ENCODE measurements at places on chromosomes 3 and 15. TPM values are rescaled to one million over a fixed set of nuclear protein-coding genes. Genes with fewer than 3 reads are reported as not detected.

Gene CIB2
- total RNA-seq: 1.2 TPM

Gene TRH
- total RNA-seq: not detected

Gene SERPINI2
- total RNA-seq: not detected

Gene OCA2
- 14.8 TPM for total RNA-seq

Gene AP3B2
- total RNA-seq: 0.92 TPM

GRCh38 chr3:126136428-126137220, 43.8 kb downstream of the ALDH1L1 start:
- no peak for DNase-seq

DNA sequence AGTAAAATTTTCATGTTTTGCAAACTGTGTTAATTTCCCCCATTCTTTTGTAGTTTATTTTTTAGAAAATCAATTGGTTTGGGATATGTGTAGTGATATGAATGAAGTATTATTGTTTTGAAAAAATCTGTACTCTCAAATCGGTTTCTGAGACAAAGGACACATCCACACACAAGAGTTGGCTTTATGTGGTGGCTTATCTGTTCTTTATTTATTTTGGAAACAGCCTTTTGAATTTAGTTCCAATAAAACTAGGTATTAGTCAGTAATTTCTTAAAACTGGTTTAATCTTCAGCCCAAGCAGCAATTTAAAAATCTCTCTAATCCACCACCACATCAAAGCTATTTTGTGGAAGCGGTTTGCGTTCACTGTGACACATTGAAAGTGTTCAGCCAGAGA, 741.5 kb upstream of the GRM7 start:
- no peak for DNase-seq

- DNase-seq: no peak
Observed at GRCh38 chr3:194277786-194278130, 73.4 kb downstream of the CPN2 start.

DNA sequence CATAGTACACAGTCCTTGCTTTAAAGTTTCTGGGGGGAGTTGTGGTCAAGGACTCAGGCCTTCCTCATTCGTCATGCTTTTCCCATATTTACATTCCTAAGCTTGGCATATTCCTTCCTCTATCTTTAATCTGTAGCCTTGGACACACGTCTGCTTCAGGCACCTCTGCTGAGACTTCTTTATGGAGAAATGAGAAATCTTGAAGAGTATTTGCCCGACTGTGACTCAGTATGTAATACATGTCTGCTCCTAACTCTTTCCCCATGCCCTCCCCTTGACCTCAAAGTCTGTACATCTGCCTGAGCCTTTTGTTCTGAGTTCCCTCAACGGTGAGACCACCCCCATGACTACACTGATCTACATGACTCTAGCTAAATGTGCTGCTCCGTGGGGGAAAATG, 246.1 kb downstream of the SI start:
- no peak for DNase-seq

GRCh38 chr3:60307562-60308199, 943.6 kb downstream of the FHIT start:
- no peak for DNase-seq

GRCh38 chr3:181770296-181770695, 58.6 kb downstream of the SOX2 start:
- DNase-seq: no peak

DNA sequence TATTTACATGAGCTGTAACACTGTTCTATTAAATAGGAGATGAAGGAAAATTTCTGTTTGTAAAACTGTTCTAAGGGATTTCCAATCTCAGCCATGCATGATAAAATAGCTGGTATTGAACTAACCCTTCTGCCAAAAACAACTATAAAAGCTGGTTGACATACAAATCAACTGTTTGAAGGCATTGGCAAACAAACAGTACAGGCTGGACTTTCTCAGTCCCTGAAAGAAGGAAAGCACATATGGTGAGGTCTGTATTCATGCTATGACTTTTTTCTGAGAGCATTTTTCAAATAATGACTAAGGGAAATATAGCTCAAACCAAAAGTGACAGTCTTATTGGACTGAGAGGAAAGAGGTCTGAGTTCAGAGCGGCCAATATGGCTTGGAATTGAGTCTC, 117.0 kb upstream of the CCDC54 start:
- no peak for DNase-seq

- DNase-seq: no peak
Observed at GRCh38 chr3:121969631-121970030, 52.4 kb downstream of the ILDR1 start.

DNA sequence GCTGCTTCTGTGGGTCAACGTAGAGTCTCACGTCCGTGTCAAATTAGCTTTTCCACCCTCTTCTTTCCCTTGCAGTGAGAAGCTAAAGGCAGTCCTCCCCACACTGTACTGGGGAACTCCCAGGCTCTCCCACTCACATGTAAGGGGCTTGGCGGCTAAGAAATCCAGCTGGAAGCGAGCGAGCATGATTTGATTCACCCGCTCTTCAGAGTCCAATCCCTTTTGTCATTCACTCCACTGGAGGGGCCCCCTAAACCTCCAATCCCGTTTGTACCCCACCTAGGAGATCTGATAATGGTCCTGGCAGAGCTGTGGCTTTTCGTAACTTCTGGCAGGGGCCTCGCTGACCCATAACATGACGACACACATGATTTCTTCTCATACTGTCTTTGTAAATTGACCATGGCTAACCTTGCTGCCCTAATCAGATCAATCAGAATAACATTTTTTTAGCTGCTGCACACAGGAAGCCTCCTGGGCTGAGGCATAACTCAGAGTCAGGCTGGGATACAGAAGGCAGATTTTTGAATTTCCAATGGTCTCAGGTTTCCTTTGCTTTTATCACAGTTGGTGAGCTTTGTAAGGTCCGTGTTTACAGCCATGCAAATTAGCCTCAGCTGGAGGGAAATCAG, 235.2 kb downstream of the GREM1 start:
- DNase-seq: no peak

DNA sequence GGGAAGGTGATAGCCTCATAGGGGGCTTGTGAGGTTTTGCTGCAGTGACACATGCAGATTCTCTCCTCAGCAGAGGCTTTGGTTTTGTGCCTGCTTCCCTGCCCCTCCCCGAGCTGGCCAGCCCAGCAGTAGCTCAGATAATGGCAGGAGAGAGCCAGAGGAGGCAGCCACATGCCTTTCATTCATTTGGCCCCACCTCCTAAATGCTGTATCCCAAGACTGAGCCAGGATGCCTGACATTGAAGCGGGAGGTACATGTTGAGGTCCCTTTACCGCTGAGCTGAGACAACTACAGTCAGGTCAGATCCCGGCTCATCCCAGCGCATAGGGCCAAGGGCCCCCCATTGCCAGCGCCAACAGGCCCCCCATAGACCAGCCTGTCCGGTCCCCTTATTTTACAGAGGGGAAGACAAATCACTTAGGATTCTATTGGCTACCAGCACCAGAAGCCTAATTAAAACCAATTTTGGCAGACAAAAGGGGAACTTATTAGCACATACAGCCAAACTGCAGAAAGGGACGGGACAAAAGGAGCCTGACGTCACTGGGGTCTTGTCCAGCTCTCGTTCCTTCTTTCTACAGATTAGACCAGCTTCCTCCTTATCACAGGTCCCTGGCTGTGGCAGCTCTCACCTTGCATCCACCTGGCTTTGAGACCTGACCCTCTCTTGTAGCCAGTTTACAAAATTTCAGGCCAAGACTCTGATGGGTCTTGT, 12.1 kb upstream of the POLG start:
- DNase-seq: no peak

- DNase-seq: no peak
Observed at GRCh38 chr3:177894081-177894728, 642.0 kb upstream of the KCNMB2 start.

DNA sequence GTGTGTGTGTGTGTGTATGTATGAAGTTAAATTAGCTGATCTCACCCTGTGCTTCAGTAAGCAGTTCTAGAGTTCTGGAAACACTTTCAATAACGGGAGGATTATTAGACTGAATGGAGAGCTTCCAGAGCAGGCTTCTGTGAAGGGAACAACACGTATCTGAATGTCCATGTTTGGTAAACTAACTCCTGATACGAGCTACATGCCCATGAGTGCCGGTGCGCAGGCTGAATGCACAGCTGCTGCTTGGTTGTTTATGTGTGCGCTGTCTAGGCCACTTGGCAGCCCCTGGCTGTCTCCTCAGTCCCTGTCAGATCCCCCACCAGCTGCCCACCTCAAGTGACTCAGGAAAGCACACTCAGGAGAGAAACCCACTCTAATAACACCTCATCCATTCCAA, 137.0 kb downstream of the EPHB1 start:
- DNase-seq: no peak

- DNase-seq: no peak
Observed at GRCh38 chr15:97867870-97868269, 92.6 kb upstream of the ARRDC4 start.

GRCh38 chr3:56025326-56025725, 442.9 kb downstream of the ERC2 start:
- no peak for DNase-seq

- DNase-seq: no peak
Observed at GRCh38 chr3:47006145-47006651, 26.7 kb downstream of the NBEAL2 start.

GRCh38 chr3:17204049-17204650, 319.4 kb downstream of the PLCL2 start:
- DNase-seq: no peak

DNA sequence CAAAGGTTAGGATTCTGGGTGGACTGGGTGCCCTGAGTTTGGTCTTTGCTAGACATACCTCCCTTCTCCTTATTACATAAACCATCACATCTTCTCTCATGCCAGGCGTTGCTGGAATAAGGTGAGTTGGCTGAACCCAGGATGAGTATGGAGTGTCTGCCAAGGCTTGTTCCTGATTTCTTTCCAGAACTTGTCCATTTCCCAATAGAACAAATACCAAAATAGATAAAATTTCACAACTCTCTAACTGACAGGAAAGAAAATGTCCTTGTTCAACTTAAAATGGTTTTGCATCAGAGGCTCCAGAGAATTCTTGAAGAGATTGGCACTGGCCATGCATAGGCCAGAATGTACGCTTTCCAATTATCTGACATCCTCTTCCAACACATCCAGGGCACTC, 291.9 kb downstream of the IGSF11 start:
- no peak for DNase-seq

DNA sequence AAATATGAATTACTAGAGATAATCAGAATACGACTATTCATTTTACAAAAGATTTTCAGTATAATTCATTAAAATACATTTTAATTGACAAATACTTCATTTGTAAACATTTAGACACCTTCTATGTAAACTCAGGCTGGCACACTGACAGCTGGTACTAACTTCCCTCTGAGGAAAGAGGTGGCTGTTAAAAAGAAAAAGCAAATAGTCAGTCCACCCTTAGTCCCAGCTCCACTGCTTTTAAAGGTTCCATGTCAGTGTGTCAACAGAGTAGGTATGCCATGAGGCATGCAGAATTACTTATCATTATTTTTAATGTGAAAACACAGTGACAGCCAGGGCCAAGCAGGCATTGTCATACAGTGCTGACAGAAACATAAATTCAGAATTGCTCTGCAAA, 16.1 kb downstream of the TM6SF1 start:
- DNase-seq: no peak

DNA sequence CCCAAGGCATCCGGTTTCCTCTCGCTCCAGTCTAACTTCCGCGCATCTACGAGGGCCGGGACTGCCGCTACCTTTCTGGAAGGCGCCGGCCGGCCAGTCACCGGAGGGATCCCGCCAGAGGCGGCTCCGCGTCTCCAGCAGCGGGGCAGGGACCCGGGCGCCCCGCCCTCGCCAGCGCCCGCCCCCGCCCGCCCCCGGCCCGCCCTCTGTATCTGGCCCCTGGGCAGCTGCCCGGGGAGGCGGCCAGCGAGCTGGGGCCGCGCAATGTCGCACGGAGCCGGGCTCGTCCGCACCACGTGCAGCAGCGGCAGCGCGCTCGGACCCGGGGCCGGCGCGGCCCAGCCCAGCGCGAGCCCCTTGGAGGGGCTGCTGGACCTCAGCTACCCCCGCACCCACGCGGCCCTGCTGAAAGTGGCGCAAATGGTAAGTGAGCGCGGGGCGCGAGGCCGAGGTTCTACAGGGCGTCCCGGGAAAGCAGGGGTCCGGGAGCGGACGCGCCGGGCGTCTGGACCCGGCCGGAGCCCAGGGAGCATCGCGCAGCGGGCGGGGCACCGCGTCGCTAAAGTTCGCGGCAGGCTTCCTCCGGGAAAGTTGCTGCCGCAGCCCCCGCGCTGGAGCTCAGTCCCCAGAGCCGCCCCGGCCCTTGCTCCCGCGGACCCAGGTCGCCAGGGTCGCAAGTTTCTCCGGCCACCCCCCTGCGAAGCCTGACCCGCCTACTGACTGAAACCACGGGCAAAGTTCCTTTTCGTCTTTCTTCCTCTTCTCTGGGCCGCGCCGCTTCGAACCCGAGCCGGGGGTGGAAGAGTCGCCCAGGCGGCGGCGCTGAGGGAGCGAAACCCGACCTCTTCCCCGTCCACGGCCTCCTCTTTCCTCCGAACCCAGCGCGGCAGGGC, at the start of gene CMTM7:
CMTM7 (plus strand) TSS at position 211 of the 893 bp plus-strand sequence; CDS start at position 265, 54 bp downstream.
- no peak for DNase-seq

DNA sequence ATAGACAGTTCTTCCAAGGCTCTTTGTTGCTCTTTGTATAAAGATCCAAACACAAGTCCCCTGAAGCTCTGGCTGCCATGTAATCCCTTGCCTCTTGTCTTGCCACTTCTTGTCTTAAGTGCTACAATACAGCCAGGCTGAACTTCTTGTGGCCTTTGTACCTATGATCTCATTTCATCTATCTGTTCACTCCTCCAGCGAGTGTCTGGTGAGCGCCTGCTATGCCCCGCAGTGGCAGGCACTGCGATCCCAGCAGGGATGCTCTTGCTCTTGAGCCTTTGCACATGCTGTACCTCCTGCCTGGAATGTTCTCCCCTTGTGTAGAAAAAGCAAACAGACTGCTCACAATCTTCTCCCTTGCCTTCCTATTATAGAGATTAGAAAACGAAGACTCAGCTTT, 81.9 kb upstream of the ADPGK start:
- no peak for DNase-seq

- DNase-seq: no peak
Observed at GRCh38 chr15:29789871-29790270, 32.4 kb downstream of the TJP1 start.

DNA sequence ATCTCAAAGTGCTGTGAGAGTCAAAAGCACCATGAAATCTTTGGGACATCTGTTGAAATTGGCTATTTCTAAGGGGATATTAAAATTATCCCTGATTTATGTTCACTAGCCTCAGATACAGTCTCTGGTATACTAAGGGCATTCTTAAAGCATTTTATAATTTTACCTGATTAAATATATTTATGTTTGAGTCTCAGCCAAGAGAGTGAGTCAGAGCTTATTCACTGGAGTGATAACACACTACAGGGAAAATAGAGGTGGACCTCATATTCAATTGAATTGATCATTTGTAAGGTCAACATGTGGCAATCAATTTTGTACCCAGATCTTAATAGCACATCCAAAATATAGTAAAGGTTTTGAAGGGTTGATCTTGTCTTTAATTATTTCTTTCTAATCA, 733.6 kb downstream of the EPHA3 start:
- no peak for DNase-seq

GRCh38 chr3:13012221-13012691, 61.0 kb downstream of the IQSEC1 start:
- DNase-seq: no peak

DNA sequence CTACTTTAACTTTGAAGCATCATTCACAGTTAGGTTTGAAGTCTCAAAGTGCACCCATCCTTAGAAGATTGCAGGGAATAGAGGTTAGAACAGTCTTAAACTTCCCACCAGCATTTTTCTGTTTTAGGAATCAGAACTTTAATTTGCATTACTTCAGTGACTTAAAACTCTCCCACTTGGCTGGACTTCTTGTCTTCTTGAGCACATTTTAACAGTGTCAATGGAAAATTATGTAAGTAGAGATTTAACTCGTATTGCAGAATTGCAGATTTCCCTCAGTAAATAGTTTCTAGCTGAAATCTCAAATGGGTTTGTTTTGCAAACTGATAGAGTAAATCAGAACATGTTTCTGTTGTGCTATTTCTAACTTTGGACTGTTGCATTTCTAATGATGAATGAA, 369.6 kb downstream of the OTOL1 start:
- no peak for DNase-seq

Measured in thoracic aorta (tissue), 2 donors.